ENCODE measurements at places on chromosomes 5 and 9. TPM values are rescaled to one million over a fixed set of nuclear protein-coding genes. Genes with fewer than 3 reads are reported as not detected.

DNA sequence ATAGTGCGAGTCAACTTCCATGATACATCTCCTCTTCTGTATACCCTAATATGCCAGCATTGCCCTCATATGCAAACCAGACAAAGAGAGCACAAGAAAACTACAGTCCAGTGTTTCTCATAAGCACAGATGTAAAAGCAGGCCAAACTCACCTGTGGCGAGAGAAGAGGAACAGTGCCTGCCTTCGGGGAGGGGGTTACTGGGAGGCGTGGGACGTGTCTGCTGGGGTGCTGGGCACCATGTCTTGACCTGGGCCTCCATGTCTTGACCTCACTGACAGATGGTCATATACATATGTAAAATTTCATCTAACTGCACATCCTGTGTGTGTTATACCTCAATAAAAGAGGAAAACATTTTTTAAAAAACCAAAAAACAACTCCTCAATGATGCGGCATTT, 159.3 kb upstream of the PPP1R26 start:
- H3K36me3 ChIP-seq = no peaks in the 10 kb centered on the region
- DNase-seq = no peak
- no peaks in the 10 kb centered on the region for H3K27me3 ChIP-seq
- H3K4me3 ChIP-seq = no peak overlapping the region

DNA sequence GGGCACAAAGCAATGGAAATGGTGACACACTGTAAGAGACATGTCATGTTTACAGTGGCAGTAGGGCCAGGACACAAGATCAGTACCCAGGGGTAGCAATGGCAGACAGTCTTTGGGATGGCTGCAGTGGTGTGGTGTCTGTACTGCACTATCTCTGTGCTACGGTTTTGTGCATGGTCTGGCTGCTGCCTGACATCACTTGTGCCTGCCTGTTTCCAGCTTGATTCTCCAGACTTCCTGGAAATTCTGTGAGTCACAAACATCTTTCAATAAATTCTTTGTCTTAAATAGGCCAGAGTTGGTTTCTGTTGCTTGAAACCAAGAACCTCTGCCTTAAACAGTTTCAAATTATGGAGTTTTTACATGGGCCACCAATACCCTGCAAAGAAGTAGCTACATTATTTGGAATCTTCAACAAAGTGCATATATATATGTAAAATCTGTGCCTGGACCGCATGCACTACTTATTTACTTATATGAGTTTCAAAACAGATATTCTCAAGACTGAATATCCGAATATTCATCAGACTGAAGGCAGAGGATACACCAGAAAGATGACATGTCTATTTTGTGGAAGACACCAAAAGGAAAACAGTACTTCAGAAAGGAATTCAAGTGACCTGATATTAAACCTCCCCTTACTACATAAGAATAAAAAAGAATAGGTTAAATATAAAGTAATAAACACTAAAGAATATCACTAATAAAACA, 188.1 kb downstream of the RFX3 start:
- DNase-seq = no peak
- no peaks in the 10 kb centered on the region for H3K4me1 ChIP-seq
- H3K27ac ChIP-seq = no peak overlapping the region
- H3K36me3 ChIP-seq = no peaks in the 10 kb centered on the region
- H3K4me3 ChIP-seq = no peak overlapping the region

Gene OR5C1
- total RNA-seq = not detected

Gene PRXL2C
- 21.2 TPM for total RNA-seq

Gene LIFR
- total RNA-seq = 267 TPM

All from uterus (tissue), 4 donors.